ENCODE measurements at places on chromosomes 6 and 20.

- DNase-seq: no peak
Observed at GRCh38 chr6:42378536-42378935, 73.2 kb downstream of the TRERF1 start.

DNA sequence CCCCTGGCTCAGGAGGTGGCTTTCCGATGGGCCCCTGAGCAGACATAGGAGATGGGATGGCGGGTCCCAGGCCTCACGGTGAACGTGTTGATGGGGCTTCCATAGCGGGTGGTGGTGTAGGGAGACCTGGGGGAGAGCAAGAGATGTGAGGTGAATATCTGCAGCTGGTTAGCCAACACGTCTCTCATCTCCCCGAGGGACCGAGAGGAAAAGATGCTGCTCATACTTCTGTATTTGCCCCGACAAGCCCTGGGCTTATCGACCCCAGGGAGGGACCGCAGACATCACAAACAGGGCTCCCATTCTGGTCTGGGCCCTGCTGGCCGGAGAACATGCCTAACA lies 38.7 kb downstream of the C6orf132 start:
- no peak for DNase-seq

GRCh38 chr20:14488212-14488611 lies 150.8 kb upstream of the FLRT3 start:
- no peak for DNase-seq

DNA sequence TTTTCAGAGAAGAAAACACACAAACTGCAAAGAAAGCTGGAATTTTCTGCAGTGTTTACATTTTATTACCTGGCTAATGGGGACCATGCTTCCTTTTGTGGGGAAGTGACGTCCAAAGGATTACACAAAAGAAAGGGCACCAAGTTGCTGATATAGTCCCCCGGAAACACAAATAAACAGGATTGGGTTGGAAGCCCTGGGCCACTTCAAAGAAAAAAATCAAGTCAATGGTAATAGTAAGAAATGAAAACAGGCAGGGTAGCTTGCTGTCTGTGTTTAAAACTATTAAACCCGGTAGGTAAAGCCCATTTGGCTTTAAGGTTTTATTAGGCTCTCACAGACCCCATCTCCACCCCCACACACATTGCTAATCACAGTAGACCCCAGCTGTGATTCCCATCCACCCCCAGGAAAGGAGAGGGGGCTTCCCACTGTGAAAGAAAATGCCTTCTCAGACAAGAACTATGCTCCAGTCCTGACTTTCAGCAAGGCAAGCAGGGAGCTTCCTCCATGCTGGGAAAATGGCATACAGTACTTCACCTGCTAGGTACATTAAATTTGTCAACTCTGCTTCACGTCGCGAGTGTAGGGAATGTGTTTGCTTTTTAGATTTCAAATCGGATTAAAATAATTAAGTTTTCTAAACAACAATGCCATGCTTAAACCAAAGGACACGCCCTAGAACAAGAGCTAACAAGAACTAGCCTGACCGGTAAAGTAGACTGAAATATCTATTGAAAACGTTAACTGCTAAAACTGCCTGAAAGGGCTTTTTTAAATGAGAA lies 1.1 kb downstream of the PERP start:
- no peak for DNase-seq
